Fibroblast of the aortic adventitia (primary cell): ENCODE measurements at places on chromosomes 2 and 18.

DNA sequence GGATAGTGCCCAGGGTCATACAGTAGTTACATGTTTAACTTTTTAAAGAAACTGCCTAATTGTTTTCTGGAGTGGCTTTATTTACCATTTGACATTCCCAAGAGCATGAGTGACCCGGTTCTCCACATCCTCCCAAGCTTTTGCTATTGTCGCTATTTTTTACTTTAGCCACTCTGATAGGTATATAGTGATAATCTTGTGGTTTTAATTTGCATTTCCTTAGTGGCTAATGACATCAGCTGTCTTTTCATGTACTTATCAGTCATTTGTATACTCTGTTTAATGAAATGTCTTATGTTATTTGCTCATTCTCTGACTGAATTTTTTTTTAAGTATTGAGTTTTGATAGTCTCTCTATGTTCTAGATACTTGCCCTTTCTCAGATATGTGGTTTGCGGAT lies 109.7 kb upstream of the HS6ST1 start:
- DNase-seq, result no peak

- DNase-seq, result no peak
These were observed 54.5 kb downstream of the HS1BP3 start for GRCh38 chr2:20596193-20596972.

DNA sequence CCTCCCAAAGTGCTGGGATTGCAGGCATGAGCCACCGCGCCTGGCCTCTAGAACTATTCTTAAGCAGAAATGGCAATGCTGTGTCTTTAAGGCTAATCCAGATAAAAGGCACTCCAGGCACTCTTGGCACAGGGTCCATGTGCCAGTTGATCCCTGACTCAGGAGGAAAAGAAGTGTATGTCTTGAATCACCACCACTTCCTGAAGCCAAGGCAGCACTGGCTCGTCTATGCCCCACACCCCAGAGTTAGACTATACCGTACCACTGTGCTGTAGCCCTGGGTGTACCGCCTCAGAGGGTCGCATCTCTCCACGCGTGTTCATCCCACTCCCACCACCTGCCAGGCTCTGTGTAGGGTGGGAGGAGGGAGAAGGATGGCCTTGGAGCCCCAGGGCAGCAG lies 9.0 kb downstream of the TNFRSF11A start:
- peak; percentile 61 for DNase-seq

- DNase-seq, result no peak
These were observed 30.3 kb downstream of the GPR75 start for GRCh38 chr2:53829273-53829979.

- no peak for DNase-seq
These were observed 516 bp upstream of the DOCK10 start for GRCh38 chr2:225042800-225043167.

DNA sequence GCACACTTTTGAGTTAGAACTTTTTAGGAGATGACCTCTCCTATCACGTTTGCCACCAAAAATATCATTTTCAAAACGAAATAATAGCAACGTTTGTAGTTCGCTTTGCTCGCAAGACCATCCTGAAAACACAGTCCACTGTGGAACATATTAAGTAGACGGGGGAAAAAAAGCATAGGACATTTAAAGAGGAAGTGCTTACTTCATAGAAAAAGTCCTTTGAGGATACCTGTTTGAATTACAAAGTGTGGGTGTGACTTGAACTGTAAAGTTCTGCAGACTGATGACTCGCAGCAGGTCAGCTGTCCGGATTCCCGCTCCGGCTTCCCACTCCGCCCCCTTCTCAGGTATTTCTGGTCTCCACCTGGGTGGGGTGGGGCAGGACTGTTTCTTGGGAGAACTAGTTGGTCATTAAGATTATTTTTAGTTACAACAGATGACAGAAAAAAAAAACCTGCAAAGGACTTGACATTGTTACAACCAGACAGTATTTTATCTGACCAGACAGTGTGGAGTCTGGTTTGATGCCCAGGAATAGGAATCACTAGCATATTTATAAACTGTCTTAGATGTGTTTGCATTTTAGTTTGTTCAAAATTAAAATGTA lies 13.3 kb downstream of the CNOT11 start:
- DNase-seq, result no peak

- no peak for DNase-seq
These were observed 325.9 kb upstream of the SLC39A10 start for GRCh38 chr2:195331129-195331528.

DNA sequence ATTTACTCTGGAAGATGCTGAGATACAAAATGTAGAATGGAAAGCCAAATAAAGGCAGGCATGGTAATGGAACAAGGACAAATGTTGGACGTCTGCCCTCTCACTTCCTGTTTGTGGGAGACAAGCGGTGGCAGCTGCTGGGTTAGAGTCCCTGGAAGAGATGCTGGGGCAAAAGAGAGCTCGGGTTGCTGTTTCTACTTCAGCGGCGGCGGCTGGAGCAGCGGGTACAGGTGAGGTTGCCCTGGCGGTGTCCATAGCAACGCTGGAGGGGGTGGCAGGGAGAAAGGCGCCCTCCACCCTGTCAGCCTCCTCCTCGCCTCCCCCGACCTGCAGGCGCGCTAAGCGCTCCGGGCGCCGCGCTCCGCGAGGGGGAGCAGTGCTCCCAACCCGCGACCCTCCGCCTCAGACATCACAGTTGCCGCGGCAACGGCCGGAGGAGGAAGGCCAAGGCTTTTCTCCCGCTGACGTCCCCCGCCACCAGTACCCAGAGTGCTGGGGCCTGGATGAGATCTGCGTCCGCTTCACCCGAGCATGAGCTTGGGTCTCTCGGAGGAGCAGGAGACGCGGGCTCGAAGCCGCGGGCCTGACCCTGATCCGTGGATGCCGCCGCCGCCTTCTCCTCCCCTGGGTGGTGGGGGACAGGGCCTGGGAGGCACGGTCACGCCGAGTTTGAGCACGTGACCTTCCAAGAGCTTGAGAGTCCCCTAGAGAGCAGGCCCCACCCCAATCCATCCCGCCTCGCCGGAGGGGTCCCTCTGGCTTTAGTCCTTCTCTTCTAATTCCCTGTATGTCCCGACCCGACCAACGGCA lies 65.6 kb downstream of the NOL4 start:
- no peak for DNase-seq
